Neural crest cell (in vitro differentiated cells): ENCODE measurements at places on chromosomes 6 and 20. TPM values are rescaled to one million over a fixed set of nuclear protein-coding genes. Genes with fewer than 3 reads are reported as not detected.
A peak's percentile ranks its signal among the peaks of the same experiment; 100 is the strongest.

The HTR1B gene
- 0.16 and 0.18 TPM in 2 replicates for total RNA-seq

The TRIM31 gene
- not detected in 2 replicates for total RNA-seq

The NCOA6 gene
- total RNA-seq, result 76.0 and 79.5 TPM in 2 replicates

The HEY2 gene
- total RNA-seq, result 10.8 and 11.6 TPM in 2 replicates

The VAPB gene
- 56.6 and 57.7 TPM in 2 replicates for total RNA-seq

The BMP5 gene
- 2.2 and 2.4 TPM in 2 replicates for total RNA-seq

The PGC gene
- not detected in 2 replicates for total RNA-seq

The FILIP1 gene
- 0.79 and 0.89 TPM in 2 replicates for total RNA-seq

DNA sequence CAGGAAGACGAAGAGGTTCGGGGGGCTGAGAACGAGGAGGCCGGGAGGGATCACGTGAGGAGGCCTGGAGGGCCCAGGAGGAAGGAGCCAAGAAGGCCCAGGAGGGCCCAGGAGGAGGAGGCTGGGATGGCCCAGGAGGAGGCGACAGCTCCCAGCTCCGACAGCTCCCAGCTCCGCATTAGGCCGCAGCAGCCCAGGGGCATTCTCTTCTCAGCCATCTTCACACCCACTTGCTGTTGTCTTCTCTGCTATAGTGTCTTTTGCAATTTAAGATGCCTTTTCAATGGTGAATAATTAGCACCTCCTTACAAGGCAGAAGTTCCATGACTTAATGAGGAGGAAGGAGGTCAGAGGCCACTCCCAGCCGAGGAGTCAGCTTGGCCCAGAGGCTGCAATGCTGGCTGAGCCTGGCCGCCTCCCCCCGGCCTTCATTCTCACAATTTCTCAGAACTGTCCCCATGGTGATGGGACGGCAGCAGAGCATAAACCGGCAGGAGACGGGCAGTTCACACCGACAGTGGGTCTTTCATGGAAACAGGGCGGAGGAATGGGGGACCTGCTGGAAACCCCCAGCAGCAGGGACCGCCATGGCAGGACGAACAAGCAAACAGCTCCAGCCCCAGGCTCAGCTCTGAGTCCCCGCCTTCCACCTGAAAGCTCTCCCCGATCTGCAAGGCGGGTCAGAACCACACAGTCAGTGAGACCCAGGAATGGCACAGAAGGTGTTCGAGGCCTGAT lies 45.1 kb downstream of the WDR27 start:
- no peak for DNase-seq

DNA sequence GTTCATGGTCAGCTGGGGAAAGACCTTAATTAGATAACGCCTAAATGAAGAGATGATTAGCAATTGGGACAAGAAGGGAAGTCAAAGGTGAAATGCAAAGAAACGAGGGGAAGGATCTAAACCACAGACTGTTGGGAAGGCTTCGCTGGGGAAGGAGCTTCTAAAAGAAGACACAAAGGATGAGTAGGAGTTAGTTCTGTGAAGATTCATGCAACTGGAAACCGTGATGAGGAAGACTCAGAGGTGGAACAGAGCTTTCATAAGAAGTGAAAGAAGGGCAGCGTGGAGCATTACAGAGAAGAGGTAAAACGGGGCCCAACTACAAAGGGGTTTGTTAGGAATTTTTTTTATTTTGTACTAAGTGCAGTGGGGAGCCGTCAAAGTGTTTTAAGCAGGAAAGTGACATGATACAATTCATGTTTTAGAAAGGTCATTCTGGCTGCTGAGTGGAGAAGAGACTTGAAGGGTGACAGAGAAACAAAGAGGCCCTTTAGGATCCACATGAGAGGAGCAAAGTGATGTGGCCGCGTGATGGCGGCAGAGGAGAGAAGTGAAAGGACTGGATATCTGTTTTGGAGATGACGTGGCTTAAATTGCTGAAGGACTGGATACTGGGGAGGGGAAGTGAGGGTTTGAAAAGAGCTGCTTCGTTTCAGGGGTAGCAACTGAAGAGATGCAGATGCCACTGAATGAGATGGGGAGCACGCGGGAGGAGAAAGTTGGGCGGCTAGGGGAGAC lies 33.6 kb downstream of the TTI1 start:
- DNase-seq, result no peak

DNA sequence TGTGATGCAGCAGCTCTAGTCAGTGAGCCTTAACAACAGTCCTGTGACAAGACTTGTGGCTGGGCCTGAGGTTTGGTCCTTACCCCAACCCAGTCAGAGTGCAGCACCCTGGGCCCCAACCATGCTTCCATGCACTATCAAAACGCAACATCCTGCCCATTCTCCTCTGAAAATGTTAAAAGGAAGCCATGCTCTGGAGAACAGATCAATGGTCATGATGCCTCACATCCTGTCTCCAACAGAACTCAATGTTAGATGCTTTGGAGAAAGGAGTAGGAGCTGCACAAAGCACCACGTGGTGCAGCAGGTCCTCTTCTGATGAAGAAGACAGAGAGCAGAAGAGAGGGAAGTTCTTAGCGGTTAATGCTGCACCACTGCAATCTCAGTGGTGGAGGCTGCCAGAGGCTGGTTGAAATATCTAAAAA lies 41.9 kb downstream of the TRAM2 start:
- DNase-seq, result no peak

DNA sequence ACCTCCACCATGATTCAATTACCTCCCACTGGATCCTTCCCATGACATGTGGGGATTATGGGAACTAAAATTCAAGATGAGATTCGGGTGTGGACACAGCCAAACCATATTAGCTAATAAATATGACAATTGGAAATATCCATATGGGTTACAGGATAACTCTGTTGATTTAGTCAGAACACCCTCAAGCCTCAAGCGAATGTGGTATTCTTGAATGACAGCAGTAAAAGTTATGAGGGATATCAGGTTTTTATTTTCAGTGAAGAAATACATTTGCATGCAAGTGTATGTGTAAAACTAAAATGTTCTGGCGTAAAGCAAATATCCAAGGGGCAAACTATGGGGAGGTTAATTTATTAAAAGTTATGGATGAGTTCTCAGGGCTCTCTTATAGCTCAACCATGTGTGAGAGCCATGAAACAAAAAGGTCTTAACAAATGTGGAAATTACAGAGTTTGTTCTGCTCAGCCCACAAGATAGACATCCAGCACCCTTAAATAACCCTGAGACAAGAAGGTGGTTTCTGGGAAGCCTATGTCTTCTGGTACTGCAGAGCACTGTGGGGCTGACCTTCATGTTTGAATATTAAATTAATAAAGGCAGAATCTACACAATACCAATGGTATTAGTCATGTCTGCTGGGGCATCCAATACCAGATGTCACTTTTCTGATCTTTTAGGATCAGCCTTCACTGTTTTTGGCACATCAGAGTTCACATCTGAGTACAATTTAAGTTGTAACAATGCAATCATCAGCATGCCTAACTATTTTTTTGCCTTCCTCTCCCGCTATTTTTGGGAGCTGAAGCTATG lies 370.5 kb upstream of the RSPO3 start:
- no peak for DNase-seq

GRCh38 chr20:37777012-37777950 lies 83.5 kb downstream of the CTNNBL1 start:
- no peak for DNase-seq

DNA sequence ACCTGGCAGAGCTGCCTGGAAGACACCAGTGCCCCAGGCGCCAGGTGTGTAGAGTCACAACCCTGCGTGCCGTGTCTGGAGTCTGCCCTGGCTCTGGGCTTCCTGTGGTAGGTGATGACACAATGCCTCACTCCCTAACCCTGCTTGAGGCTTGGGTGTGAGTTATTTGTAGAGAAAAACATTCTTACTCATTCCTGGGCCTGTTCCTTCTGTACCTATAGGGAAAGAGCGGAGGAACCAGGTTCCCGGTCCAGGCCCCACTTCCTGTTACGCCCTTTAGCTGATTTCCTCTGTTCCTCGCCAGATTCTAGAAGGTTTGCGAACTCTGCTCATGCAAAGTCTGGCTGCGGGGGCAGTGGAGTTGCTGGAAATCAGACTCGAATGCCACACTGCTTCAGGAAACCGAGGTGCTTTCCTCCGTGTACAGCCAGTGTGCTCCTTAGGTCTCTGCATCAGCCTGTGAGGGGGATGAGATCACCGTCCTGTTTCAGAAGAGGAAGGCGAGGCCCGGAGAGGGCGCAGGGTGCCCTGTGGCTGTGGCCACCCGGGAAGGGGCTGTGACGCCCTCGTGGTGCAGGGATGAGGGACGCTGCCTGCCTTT lies 67.1 kb upstream of the DUSP22 start:
- DNase-seq, result no peak

DNA sequence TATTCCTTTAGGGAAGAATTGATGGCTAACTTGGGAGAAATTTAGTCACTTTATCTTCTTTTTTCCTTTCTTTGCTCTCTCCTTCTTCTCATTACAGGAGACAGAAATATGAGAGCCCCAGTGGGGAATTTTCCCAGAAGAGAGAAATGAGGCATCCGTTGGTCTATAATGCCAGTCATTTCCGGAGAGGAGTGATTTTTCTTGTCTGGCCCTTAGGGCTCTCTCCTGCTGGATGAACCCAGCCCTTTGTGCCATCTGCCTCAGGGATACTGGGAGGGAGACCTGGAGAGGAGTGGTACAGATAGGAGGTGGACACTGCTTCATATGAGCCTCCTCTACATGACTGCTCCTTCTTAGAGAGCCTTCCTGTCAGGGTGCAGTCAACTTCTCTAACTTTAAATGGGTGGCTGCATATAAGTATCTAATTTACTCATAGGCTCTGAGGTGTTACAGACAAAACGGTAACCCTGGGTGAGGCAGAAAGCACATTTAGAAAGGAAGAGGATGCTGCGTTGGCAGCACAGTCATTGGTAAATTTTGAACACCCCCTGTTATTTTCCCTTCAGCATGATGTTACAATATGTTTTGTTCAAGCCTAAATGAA lies 21.9 kb downstream of the RIMS1 start:
- DNase-seq, result no peak

DNA sequence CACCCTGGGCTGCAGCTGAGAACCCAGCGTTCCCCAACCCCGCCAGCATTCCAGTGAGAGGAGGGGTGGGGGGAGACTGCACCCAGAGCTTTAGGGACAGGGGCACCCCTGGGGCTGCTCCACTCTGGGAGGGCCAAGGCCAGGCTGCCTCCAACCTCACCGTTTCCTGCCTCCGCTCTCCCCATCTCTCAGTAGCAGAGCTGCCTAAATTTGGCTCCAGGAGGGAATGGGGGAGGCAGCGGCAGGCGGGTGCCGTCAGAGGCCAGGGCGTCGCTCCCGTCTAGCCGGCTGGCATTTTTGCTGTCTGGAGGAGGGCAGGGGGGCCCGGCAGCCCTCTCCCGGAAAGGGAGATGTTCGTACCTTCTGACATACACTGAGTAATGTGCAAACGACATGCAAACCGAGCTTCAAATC lies 46.6 kb downstream of the NOL4L start:
- DNase-seq, result no peak

DNA sequence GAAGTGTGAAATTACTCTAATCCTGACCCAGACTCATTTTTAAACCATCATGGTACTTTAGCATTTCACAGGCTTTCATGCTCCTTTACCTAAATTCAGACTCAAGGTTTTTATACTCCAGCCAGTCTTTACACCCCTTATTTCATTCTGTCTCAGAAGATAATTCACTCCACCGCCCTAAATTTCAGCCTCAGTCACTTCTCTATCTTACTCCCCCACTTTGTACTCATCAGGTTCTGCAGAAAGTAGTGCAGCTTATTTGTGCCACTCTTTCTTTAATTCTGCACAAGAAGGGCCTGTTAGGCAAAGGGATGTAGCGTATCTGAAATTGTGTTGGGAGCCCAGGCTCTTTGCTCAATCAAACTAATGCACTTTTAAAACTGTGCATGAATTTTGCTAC lies 205.5 kb downstream of the ARHGAP18 start:
- no peak for DNase-seq

- no peak for DNase-seq
These were observed 16.9 kb downstream of the KIAA1755 start for GRCh38 chr20:38243709-38244020.

DNA sequence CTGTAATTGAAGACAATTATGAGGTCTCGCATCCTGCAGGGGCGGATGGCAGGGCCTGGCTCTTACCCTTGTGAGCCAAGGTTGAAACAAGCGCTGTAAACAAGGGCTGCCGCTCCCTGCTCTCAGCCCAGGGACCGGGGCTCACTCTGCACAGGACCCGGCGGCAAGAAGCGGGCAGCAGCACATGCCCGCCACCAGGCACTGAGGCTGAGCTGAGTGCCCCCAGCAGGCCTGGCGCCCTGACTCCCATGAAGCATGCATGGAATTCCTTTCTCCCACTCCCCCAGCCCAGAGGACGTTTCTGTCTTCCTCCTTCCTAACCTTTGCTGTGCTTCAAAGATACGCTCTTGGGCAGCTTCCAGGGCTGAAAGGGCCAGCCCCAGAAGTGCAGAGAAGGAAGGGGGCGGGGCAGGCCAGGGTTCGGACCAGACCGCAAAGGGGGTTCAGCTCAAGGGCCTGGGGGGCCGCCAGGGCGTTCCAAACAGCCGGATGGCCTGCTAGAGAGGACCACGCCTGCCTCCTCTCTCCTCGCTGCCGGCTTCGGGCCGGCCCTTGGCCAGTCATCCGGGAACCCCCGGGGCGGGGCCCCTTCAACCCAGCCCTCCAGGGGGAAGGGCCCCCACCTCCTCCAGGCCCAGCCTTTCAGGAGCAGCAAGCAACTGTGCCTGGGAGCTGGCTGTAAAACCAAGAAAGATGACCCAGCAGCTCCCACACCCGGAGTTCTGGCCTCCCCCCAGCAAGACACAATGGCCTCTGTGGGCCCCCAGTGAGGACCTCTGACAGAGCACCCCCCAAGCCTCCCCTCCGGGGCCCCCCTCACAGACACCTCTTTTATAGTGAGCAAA lies 109.9 kb downstream of the NOL4L start:
- peak; percentile 79 for DNase-seq

DNA sequence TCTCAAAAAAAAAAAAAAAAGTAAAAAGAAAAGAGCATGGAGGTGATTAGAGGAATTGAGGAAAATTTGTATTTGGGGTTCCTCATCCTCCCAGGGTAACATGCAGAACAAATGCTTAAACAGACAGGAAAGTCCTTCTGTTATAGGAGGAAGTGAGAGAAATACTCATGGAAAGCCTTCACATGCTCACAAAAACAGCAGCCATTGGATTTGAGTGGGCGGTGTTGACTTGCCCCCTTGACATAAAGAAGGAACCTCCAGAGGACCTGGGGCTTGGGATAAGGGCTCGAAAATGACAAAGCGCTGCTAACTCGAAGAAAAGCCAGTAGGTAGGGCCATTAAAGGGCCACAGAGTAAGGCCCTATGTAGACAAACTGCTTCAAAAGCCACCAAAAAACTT lies 17.5 kb upstream of the SAMHD1 start:
- no peak for DNase-seq

- no peak for DNase-seq
These were observed 47.2 kb upstream of the IPCEF1 start for GRCh38 chr6:154403788-154404187.

DNA sequence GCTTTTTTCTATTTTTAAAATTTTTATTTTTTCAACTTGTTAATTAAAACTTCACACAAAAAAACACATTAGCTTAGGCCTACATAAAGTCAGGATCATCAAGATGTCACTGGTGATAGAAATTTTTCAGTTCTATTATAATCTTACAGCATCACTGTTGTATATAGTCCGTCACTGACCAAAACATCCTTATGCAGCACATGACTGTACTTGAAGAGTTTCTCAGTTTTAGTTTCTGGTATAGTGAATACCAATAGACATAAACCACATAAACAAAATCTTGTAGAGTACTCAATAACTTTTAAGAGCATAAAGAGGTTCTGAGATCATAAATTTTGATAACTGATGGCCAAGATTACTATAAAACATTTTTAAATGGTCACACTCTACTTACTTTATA lies 71.8 kb downstream of the ASCC3 start:
- DNase-seq, result no peak
